ENCODE measurements at places on chromosomes 2 and 18.

DNA sequence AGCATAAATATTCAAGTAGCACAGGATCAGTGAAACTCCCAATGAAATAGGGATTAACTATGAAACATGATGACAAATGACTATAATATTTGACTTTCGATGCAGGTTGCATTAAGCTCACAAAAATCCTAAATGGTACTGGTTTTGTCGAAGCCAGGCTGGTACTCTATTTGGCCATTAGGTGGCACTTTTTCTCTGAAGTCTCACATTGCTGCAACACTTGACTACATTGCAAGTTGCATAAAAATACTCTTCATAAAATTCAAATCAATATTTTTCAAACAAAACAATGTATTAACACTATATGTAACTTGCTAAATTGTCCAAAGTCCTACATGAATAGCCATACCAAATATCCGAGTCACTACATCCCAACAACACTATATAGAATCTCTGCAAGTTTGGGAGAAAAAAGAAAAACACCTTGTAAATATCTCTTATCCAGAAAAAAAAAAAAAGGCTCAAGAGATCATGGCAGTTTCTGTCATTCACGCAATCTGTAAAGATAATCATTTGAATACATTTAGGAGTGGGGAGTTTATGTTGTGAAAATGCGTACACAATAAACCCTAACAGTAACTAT lies 9.5 kb downstream of the RTTN start:
- no peak for DNase-seq

- DNase-seq, result no peak
These were observed 7.0 kb downstream of the LPIN1 start for GRCh38 chr2:11753452-11753885.

DNA sequence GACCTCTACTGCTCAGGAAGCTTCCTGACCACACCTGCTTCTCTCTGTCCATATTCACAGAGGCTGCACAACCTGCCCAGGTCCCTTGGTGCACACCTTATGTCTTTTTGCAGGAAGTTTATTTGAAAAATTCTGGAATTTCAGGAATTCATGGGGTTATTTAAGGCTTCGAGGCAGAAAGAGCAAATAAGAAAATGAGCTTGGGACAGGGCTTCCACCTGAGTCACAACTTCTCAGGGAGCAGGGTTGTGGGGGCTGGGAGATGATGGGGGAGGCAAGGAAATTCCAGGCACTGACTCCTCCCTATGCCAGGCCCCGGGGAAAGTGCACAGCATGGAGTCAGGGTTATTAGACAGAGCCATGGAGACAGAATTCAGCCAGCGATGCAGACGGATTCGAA lies 57.7 kb downstream of the INHBB start:
- no peak for DNase-seq

GRCh38 chr18:49139766-49140165 lies 189.0 kb upstream of the SMAD7 start:
- no peak for DNase-seq

GRCh38 chr2:181252262-181253148 lies 204.7 kb upstream of the ITGA4 start:
- DNase-seq, result no peak

GRCh38 chr2:39657287-39657937 lies 8.3 kb upstream of the TMEM178A start:
- no peak for DNase-seq

GRCh38 chr18:63858456-63858855 lies 29.0 kb upstream of the SERPINB2 start:
- no peak for DNase-seq

DNA sequence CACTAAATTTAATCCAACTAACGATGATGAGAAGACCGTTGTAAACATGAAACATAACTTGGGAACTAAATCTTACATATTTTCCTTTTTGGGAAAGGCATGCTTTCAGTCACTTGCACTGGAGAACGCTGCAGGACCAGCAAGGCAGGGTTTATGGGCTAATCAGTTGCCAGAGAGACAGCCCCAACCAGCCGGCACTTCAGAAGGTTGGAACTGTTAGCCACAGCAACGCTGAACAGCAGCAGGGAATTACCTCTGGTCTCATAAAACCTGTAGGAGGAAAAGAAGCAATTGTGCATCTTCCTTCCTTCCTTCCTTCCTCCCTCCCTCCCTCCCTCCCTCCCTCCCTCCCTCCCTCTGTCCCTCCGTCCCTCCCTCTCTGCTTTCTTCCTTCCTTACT lies 33.9 kb upstream of the SIX2 start:
- DNase-seq, result no peak

DNA sequence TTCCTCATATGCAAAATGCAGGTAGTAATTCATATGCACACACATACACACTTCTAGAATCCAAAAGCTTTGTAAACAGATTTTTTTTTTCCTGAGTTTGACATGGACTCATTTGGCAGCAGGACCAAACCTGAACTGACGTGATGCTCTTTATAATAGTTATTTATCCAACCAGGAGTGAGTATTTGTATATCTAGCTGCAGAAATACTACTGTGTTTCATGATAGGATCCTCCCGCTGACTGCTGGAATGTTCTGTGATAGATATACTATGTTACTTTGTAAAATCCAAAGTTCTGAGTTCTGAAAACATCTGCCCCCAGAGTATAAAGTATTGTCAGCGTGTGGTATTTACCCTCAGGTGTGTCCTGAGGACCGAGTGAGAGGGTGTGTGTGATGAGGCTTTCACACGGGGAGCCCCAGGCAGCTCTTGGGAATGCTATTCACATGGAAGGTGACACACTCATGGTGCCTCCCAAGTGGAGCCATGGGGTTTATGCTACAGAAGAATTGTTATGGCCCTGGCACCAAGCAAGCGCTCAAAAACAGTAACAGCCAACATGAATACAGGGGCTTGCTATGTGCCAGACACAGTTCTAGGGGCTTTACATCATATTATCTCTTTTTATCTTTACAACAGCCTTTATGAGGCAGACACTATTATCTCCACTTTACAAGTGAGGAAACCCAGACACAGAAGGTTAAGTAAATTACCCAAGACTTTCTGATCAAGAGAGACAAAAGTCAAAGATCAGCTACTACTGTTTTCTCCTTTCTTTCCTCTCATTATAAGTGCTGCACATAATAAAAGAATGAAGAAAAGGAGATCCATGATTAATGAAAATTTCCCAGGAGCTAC lies 16.7 kb upstream of the TXNDC2 start:
- no peak for DNase-seq

- no peak for DNase-seq
These were observed 193.5 kb upstream of the TCF4 start for GRCh38 chr18:55781481-55781957.

GRCh38 chr2:105890111-105890510 lies 145.4 kb downstream of the NCK2 start:
- no peak for DNase-seq

DNA sequence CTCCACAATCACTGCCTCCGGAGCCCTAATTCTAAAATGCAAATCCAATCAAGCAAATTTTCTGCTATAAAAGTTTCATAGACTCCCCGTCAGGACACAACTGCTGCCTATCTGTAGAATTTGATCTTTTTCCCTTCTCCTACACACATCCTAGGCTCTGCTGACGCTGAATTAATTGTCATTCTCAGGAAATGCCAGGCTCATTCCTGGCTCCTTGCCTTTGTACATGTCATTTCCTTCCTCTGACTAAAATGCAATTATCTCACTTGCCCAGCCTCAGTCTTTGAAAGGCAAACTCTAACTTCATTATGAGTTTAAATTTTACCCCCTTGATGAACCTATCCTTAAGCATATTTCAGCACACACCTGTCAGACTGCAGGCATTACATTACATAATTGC lies 844.9 kb upstream of the CRIM1 start:
- no peak for DNase-seq

GRCh38 chr18:39711701-39712100 lies 2146.1 kb upstream of the CELF4 start:
- no peak for DNase-seq

DNA sequence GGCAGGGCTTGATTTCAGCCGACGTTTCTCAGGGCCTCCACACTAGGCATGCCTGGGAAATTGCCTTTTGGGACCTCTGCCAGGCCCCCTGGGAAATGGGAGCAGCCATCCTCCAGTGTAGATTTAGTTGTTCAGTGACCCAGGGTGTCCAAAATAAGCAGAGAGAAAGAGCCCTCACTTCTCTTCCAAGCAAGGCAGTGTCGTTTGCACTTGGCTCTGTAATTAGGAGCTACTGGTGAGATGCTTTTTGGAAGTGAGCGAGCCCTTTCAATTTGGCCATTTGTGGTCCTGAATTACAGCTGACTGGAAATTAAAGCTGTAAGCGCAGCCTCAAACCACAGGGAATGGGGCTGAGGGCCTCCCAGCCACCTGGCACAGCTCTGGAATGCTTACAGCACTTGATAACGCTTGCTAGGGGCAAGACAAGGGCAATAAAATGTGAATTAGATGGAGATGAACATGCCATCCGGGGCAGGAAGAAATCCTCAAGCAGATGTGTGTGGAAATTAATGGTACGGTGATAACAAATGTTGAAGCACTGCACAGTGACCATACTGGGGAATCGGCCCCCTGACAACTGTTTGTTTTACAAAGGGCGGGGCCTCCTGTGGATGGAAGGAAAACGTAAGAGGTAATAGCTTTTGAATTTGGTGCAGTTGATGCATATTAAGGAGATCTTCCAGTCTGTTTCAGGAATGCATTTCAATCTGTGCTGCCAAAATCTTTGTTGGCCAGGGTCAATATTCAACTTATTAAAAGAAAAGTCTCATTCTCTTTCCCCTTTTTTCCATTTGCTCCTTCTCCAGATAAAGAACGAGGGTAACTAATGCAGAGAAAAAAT lies 173.1 kb downstream of the UXS1 start:
- DNase-seq, result no peak

DNA sequence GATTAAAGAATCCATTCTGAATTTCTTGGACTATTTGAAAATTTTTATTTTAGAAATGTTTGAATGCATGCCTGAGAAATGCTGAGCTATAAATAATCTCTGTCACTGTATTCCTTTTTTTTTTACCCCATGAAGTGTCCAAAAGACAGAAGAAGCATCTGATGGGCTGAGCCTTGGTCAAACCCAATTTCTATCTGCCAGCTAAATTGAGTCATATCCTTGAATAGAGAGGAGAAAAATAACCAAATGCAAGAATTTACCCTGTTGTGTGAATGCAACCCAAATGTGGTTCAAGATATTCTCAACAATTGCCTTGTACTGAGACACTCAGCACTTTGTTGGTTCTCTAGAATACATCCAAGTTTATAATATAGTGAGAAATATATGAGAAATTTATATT lies 223.5 kb downstream of the UBE2E3 start:
- DNase-seq, result no peak

GRCh38 chr2:82411071-82411470 lies 2048.0 kb downstream of the SUCLG1 start:
- no peak for DNase-seq

DNA sequence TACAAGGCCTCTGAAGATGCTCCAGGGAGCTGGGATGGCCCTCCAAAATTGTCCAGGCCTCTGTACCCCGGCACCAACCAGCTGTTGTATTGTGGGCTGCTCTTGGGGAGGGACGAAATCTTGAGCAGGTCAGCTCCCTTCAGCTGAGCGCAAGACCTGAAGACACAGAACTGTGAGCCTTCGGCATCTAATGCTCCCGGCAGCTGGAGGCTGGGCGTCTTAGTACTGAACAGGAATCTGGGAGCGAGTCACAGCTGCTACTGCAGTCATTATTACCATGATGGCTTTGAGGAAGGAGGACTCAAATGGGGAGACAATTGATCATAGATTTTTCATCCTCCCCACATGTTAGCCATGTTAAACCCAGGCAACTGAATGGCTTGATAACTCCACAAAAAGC lies 83.0 kb upstream of the LTBP1 start:
- no peak for DNase-seq

DNA sequence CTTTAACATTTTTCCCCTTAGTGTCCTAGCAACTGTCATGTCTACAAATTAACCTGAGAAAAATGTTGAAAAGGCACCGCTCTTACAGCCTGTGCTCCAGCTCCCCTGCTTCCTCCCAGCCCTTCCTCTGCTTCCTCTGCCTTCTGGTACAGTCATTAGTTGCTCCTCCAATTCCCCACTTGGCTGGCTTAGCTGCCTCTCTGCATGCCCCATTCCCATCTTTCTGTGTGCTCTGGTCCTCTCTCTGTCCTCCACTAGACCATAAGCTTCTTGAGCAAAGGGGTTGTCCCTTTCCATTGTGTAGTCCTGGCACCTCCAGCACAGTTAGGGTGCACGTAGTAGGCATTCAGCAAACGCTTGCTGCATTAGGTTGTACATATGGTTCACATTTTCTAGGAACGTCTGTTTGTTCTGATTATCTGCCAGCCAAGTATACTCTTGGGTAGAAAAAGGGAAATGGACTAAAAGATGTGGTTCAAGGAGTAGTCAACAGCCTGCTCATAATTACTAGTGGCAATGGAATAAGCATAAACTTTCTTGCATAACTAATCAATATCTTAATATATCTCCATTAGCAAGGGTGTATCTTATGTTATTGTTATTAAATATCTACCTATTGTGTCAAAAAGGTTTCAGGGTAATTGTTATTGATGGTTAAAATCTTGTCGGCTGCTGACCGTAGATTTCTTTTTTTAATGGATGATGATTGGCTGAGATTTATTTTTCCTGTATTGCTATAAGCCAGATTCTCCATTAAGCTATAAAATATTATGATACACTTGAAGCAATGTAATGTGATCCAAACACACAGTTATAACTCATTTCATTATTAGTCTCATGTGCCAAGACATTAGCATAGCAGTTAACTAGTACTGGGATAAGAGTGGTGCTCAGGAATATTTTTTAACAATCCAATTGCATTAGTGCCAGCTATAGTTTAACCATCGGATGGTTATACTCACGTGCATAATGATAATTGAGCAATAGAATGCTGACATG lies 340.1 kb downstream of the SLC4A3 start:
- no peak for DNase-seq

- DNase-seq, result no peak
These were observed 148.7 kb upstream of the DSEL start for GRCh38 chr18:67665266-67665665.

GRCh38 chr18:11163665-11164064 lies 14.3 kb upstream of the PIEZO2 start:
- DNase-seq, result no peak

DNA sequence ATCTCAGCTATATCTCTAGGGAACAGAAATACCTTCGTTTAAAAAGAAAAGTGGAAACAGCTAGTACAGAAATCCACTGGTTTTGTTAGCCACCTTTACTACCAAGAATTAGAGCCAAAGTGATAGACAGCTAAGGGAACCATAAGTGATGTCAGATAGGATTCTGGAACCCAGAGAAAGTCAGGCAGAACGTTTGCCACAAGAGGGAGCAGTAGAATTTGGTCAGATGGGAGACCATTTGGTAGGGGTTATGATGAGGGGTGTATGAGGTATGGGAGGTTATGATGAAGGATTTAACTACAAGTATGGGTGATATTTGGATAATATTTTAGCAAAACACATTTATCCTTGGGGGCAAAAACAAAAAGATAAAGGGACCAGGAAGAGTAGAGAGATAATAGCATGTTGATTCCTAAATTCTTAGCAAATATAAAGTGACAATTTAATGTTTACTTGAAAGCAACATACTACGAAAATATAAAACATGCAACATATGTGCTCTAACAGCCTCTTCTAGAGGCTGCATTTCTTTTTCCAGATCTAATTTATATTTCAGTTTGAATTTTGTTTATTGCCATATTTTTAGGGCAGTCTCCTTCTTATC lies 3.3 kb downstream of the SLC8A1 start:
- DNase-seq, result no peak

- no peak for DNase-seq
These were observed 350.7 kb upstream of the SYT4 start for GRCh38 chr18:43627848-43628530.

- no peak for DNase-seq
These were observed 77.9 kb downstream of the NRP2 start for GRCh38 chr2:205760157-205760556.

GRCh38 chr2:80080957-80081356 lies 223.6 kb downstream of the LRRTM1 start:
- DNase-seq, result no peak

GRCh38 chr18:10453806-10454680 lies at the start of gene APCDD1:
APCDD1 (plus strand) TSS chr18:10454635; CDS start chr18:10454982, 347 bp downstream.
- DNase-seq, result no peak

Measured in activated T-helper 9 cell treated with anti-CD3 and anti-CD28 coated beads, Interleukin-2, amount 50 U/mL, for 16 hours (primary cell).